ENCODE measurements at places on chromosomes 2 and 18. TPM values are rescaled to one million over a fixed set of nuclear protein-coding genes. Genes with fewer than 3 reads are reported as not detected.

DNA sequence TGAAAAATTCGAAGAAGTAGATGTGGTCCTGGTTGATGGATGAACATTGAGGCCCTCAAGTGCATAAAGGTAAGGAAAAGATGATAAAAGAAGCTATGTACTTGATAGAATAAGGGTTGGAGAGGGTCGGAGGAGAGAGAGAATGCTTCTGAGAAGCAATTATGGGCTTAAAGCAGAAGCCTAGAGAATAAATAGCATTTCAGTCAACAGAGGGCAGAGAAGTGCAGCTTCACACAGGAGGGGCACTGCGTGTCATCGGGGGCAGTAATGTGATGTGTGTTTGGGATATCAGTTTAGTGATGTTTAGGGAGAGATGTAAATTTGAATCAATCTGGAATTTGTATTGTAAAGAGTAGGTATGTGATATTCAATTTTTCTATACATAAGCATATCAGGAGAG, 334.5 kb downstream of the PIK3C3 start:
- no peaks in the 10 kb centered on the region for H3K27me3 ChIP-seq
- H3K4me1 ChIP-seq: no peaks in the 10 kb centered on the region
- no peak overlapping the region for H3K27ac ChIP-seq
- no peaks in the 10 kb centered on the region for H3K36me3 ChIP-seq

DNA sequence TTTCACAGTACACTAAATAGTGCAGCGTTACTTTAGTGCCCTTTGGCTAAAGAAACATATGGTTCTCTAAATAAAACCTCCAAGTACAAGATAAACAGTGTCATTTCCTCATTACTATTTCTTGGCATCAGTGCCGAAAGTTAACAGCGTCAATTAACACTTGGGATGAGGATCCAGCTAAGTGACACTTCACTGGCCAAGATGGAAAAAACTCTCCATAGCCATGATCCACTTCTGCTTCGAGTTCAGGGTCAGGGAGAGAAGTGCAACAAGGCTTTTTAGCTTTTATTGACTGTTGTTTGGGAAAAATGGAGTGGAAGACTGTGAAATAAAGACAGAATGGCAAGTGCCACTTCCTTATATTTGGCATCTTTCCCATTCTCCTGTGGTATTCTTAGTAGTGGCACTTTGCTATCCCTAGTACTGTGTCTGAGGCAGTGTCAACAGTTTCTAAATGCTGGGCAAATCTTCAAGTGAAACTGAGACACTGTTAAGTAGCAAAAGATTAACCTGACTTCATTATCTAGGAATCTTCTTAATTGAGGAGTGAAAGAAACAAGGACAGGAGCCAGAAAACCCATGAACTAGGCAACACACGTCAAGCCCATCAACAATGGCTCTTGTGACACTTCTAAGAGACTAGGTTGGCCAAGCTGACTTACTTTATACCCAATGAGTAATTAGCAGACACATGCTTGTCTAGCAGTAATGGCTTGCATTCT, 222.5 kb upstream of the SESTD1 start:
- no peaks in the 10 kb centered on the region for H3K4me1 ChIP-seq
- H3K27me3 ChIP-seq: no peaks in the 10 kb centered on the region
- H3K4me3 ChIP-seq: no peak overlapping the region
- no peak overlapping the region for H3K27ac ChIP-seq

GRCh38 chr18:55219059-55219458, 259.8 kb upstream of the CCDC68 start:
- H3K4me1 ChIP-seq: no peaks in the 10 kb centered on the region
- H3K27me3 ChIP-seq: no peaks in the 10 kb centered on the region
- no peaks in the 10 kb centered on the region for H3K36me3 ChIP-seq
- no peak overlapping the region for H3K4me3 ChIP-seq
- no peak overlapping the region for H3K27ac ChIP-seq

DNA sequence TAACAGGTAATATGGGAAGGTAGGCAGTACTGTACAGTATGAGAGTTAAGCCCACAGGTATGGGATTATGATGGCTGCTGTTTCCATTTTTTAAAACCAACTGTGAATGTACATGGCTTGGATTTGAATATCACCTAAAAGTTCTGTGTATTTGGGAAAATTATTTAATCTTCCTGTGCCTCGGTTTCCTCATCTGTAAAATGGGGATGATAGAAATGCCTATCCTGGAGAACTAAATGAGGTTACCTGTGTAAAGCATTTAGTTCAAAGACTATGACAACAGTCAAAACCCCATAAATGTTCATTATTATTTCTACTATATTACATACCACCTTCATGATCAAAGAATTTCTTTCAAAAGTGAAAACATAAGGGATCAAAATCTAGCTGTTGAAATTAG, 3.6 kb downstream of the KLHL41 start:
- no peak overlapping the region for H3K4me3 ChIP-seq
- H3K36me3 ChIP-seq: no peaks in the 10 kb centered on the region
- H3K27ac ChIP-seq: no peak overlapping the region
- no peaks in the 10 kb centered on the region for H3K4me1 ChIP-seq

DNA sequence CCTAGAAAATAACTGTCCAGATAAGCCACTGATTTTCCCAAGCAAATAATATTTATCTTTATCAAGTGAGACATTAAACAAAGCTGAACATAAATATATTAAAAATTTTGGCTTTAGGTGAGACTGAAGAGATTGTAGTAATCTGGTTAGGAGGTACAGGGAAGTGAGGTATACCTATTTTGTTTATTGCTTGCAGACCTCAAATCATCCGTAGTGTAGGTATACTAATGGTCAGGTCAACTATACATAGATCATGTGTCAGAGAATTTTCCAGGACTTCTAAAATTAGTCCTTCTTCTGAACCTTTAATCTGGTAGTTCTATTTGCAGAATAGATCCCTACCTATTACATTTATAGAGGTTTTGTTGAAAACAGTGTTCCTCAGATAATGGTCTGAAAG, 41.5 kb downstream of the SP140 start:
- DNase-seq: no peak
- H3K4me1 ChIP-seq: no peaks in the 10 kb centered on the region
- no peaks in the 10 kb centered on the region for H3K36me3 ChIP-seq
- no peak overlapping the region for H3K27ac ChIP-seq
- no peaks in the 10 kb centered on the region for H3K27me3 ChIP-seq

Gene CTIF
- total RNA-seq: 29.0 TPM

Measured in suprapubic skin (tissue), 4 donors.